ENCODE measurements at places on chromosomes 6 and 20. TPM values are rescaled to one million over a fixed set of nuclear protein-coding genes. Genes with fewer than 3 reads are reported as not detected.

DNA sequence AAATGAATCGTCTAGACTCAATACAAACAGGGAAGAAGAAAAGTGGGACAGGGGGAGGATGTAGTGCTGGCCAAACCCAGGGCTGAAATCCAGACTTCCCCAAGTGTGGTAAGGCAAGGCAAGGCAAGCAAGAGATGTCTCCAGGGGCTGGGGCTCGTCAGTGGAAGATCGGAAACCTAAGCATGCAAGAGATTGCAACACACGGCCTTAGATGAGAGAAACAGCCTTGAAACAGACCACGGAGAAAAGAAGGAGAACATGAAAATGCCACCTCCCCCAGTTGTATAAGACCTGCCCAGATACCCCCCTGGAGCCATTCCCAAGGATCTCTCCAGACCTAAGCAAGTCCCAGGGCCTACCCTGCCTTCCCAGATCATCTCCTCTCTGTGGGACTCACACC lies 20.0 kb downstream of the VEGFA start:
- no peak for DNase-seq

- no peak for DNase-seq
Measured at GRCh38 chr20:57061051-57061900, 205.2 kb downstream of the BMP7 start.

DNA sequence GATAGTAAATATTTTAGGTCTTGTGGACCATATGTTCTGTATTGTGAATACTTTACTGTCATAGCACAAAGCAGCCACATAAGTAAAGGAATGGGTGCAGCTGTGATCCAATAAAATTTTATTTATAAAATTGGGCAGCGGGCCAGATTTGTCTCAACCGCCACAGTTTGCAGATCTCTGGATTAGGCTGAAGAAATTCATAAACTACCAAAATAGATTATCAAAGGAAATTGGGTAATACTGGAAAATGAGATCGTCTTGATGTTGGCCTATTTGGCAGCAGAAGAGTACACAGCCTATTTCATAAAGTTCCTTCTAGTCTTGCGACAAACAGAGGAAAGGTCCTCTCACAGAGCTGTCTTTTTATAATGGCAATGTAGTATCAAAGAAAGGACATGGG lies 69.8 kb downstream of the DZANK1 start:
- DNase-seq, result peak; percentile 10

GRCh38 chr6:33896391-33897188 lies 92.8 kb upstream of the MLN start:
- DNase-seq, result peak; percentile 3

ADGB gene
- polyA plus RNA-seq, result not detected

All from fibroblast of lung (primary cell).